ENCODE measurements at places on chromosomes 3 and 15.

- DNase-seq = no peak
Observed at GRCh38 chr3:85258819-85259218, 300.0 kb downstream of the CADM2 start.

GRCh38 chr3:171729452-171730334 is 80.6 kb downstream of the PLD1 start:
- DNase-seq = no peak

- DNase-seq = peak; percentile 41
Observed at GRCh38 chr3:71580636-71581456, 2.7 kb downstream of the FOXP1 start.

DNA sequence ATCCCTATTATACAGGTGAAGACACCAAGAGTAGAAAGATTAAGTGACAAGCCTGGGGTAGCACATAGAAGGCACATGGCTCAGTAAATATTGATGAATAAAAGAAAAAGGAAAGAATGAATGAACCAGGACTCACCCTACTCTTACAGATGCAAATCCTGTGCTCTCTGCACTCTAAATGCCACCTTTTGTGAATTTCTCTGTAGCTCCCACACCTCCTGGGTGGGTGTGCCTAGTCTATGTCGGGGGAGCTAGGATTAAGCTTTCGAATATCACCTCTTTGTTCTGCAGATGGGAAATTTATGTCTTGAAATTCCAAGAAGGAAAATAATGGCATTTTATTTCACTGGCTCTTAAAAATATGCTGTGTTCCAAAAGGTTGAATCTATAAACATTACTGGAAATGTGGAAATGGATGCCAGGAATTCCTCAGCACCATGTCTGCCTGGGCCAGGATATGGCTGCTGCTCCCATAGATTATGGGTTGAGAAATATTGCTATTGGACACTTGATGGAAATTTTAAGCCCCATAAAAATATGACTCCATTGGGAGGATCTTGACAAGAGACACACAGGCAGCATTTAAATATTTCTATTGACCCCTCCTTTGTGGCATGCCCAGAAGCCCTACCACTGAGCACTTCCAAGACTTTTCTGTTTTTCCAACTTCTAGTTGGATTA is 43.3 kb downstream of the CCNB2 start:
- DNase-seq = no peak

- no peak for DNase-seq
Observed at GRCh38 chr3:172846103-172846561, 95.6 kb downstream of the ECT2 start.

- no peak for DNase-seq
Observed at GRCh38 chr3:148006508-148006907, 597.3 kb downstream of the ZIC1 start.

- DNase-seq = no peak
Observed at GRCh38 chr3:135051409-135051973, 256.4 kb downstream of the EPHB1 start.
